ENCODE measurements at places on chromosomes 12 and 14. TPM values are rescaled to one million over a fixed set of nuclear protein-coding genes. Genes with fewer than 3 reads are reported as not detected.

- H3K4me3 ChIP-seq: no peak overlapping the region
- H3K27me3 ChIP-seq: no peaks in the 10 kb centered on the region
- H3K4me1 ChIP-seq: peaks cover 22% of the 10 kb centered on the region
- H3K27ac ChIP-seq: no peak overlapping the region
These were observed 6.9 kb downstream of the GALNT4 start for GRCh38 chr12:89517720-89518119.

DNA sequence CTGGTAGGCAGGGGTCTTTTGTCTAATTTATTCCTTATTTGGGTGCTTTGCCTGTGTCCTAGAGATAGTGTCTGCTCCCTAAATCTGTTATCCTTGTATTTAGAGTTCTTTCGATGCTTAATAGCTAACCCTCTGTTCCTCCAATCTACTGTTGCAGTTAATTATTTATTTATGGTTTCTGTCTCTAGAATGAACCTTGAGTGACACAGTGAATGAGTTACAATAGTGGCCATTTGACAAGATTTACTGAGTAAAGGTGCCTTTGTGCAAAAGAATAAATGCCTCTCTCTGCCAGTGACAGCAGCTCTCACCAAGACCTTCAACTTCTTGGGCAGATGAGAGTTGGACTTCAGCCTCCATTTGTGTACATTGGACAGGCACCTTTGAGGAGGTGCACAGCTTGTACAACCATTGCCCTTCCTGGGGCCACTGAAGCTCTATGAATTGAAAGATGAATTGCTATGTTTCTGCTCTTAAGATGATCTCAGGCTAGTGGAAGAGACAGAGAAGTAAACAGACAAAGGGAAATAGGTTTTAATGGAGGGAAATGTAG is 165.9 kb downstream of the DERA start:
- H3K36me3 ChIP-seq: no peaks in the 10 kb centered on the region
- no peaks in the 10 kb centered on the region for H3K4me1 ChIP-seq
- H3K27me3 ChIP-seq: no peaks in the 10 kb centered on the region
- no peak overlapping the region for H3K4me3 ChIP-seq

KLRC1 gene
- not detected for total RNA-seq

DNA sequence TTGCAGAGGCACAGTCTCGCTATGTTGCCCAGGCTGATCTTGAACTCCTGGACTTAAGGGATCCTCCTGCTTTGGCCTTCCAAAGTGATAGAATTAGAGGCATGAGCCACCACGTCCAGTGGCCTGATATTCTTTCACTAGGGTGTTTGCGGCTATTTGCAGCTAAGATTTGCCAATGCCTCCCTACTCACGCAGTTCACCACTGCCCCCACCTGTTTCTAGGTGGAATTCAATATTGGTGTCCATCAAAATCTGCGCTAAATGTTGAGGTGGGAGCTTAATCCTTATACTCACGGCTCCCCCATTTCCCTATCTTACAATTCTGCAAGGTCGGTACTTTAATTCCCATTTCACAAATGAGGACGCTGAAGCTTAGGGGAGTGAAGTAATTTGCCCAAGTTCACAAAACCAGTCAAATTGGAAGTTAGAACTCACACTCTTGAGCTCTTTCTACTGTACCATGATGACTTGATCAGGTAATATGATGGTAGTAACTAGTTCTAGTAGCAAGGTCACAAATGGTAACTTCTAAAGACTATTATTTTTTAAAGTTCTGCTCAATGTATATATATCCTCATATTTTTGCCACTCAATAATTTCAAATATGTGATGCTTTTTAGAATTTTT is 22.1 kb upstream of the LRRC9 start:
- no peaks in the 10 kb centered on the region for H3K4me1 ChIP-seq
- peak; percentile 18 for DNase-seq
- no peak overlapping the region for H3K27ac ChIP-seq
- no peaks in the 10 kb centered on the region for H3K36me3 ChIP-seq
- H3K4me3 ChIP-seq: no peak overlapping the region

DNA sequence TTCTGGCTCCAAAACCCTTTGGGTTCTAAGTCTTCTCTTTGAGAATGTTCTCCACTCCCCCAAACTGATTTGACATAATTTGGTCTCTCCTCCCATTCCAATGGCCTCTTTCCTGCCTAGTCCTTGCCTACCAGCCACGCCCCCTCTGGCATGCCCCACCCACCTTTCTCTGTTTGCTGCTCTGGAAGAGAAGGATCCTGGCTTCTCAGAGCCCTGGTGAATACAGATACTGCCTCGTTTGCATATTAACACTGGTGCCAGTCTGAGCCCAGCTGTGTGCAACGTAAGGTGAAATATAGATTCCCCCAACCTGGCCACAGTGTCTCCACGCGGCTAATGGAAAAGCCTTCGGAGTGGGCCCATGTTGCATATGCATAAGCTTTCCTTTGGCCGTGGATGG is 79.7 kb downstream of the PAPOLA start:
- H3K4me1 ChIP-seq: peaks cover 2% of the 10 kb centered on the region
- H3K4me3 ChIP-seq: no peak overlapping the region
- H3K27ac ChIP-seq: no peak overlapping the region
- DNase-seq: no peak
- peaks cover 23% of the 10 kb centered on the region for H3K27me3 ChIP-seq
- no peaks in the 10 kb centered on the region for H3K36me3 ChIP-seq

GRCh38 chr12:85572956-85573355 is 263.3 kb downstream of the RASSF9 start:
- H3K27ac ChIP-seq: no peak overlapping the region
- no peak for DNase-seq
- no peaks in the 10 kb centered on the region for H3K36me3 ChIP-seq
- H3K4me1 ChIP-seq: peaks cover 6% of the 10 kb centered on the region
- no peak overlapping the region for H3K4me3 ChIP-seq

KRT79 gene
- not detected for total RNA-seq
